ENCODE measurements at places on chromosomes 13 and 19.

DNA sequence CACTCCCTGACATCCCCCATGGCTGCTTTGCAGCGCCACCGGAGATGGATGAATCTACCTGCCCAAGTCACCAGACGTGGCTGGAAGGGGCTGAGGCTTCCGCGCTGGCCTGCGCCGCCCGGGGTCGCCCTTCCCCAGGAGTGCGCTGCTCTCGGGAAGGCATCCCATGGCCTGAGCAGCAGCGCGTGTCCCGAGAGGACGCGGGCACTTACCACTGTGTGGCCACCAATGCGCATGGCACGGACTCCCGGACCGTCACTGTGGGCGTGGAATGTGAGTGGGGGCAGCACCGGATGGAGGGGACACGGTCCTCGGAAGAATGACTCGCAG is 4.6 kb downstream of the ICAM5 start:
- no peak for DNase-seq

DNA sequence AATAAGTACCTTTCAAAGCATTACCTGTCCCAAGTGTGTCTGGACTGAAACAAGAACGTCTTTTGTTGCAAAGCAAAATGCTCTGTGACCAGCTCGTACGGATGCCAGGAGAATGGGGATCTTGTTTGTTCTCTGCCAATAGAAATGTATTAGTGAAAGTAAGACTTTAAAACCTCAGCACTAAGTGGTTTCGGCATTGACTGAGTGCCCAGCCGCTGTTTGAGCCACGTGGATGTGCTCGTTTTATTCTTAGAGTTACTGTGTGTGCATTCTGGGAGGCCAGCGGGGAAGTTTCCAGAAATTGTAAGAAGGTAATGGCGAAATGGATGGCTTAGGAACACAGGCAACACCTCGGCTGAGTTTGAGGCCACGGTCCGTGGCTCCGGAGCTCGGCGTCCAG is 117.1 kb upstream of the USP29 start:
- DNase-seq = no peak

DNA sequence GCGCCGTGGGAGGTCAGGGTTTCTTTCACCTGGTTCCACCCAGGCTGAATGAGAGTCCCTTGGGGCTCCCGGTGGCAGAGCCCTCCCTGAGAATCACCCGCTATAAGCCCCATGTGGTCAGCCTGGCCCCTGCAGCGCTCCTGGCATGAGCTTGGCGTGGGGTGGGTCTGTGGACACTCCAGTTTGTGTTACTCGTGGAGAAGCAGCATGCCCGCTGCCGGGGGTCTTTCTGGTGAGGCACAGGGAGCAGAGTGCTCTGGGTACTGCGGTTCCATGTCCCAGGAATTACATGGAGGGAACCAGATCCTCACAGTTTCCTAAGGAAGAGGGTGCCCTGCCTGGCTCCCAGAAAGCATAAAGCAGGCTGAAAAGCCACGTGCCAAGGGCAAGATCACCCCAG is 62.2 kb downstream of the SMARCA4 start:
- no peak for DNase-seq

GRCh38 chr13:102907016-102907756 is 61.4 kb downstream of the ERCC5 start:
- no peak for DNase-seq

DNA sequence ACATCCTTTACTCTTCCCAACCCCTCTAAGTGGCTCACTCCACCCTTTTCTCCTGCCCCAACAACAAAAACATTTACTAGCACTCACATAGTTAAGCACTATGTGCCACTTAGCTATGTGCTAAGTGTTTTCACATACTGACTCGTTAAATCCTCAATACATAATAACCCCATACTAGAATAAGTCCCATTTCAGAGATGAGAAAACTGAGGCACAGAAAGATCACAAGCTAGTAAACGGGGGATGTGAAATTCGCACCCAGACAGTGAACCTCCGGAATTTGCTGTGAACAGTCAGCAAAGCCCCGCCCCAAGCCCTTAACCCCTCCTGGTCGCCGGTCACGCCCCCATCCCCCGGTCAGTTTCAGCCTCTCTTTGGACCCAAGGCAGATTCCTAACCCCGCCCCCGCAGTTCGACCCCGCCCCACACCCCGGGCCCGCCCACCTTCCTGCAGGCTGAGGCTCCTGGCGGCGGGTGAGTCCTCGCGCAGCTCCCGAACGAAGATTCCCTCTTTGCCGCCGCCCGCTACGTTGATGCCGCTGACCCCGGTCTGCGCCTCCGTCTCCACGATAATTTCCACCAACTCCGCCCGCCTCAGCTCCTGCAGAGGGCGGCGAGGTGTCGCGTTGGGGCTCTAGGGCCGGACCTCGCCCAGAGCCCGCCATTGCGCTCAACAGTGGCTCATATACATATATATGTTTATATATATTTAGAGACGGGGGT is 9.8 kb downstream of the PRX start:
- peak; percentile 91 for DNase-seq

DNA sequence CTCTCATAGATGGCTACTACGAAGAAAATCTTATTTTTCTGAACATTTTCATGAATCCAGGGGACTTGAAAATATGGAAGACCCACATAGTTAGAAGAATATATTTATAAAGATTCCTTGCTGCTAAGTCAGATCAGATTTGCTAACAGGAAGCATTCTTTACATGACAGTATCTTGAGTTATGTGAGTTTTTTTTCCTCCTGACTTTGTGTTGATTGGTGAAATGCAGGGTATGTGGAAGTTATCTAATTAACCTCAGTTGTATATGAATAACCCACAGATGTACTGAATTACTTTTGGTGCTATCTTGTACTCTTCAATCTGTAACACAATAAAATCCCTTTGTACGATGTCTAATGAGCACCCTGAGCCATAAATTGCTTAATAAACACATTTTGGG is 53.8 kb downstream of the ESD start:
- DNase-seq = peak; percentile 12

DNA sequence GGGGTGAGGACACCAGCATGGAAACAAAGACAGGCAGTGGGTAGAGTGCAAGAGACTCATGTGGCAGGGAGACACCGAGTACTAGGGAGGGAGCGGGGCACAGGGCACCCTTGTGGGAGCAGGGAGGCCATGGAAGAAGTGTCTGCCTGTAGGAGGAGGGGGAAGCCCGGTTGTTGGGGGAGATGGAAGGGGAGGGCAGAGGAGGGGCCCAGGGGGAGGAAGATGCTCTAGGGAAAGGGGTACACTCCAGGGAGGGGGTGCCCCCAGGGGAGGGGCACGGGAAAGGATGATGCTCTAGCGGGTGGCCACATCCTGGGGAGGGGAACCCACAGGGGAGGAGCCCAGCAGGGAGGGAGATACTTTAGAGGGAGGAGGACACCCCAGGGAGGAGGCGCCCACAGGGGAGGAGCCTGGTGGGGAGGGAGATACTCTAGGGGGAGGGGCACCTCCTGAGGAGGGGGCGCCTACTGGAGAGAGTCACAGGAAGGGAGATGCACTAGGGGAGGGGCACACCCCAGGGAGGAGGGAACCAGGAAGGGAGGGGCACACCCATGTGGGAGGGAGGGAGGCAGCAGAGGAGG is 24.9 kb downstream of the CPAMD8 start:
- DNase-seq = no peak
